CD4-positive, alpha-beta T cell treated with Interleukin-17A for 1 hour (primary cell): ENCODE measurements at places on chromosomes 3 and 15.

DNA sequence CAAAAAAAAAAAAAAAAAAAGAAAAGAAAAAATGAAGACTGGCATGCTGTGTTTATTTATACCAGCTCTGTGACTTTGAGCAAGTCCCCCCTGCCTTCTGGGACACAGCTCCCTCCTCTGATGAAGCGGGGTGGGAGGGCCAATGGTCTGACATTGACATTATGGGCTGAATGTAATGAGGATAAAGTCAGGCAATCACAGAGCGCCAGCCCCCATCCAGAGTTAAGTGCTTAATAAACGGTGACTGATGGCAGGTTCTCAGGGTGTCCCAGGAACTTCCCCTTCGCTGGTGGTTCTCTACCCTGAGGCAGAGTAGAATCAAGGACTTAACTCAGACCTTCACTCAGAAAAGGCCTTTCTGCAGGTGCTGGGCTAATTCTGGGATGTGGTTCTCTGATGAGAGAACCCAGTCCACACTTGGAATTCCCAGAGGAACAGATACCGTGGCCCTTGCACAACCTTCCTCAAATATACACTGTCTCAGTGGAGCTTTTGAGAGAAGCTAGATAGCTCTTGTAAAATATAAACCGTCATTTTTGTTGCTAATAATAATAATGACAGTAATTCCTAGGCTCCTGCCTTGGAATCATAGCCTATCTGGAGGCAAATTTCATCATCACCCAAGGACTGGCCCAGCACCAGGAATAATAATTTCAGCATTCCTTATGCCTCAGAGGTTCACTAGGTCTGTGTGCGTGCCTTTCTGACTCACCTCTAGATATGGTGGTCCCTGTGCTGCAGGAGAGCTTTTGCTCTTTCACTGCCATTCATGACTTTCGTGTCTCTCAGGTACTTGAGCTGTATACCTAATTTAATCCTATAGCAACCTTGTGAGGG is 115.8 kb downstream of the RPLP1 start:
- no peak for DNase-seq

GRCh38 chr3:94593526-94594150 is 530.8 kb downstream of the NSUN3 start:
- no peak for DNase-seq

GRCh38 chr15:53591041-53591440 is 168.4 kb downstream of the WDR72 start:
- no peak for DNase-seq

- DNase-seq, result no peak
Measured at GRCh38 chr3:18715208-18715607, 290.1 kb upstream of the SATB1 start.

DNA sequence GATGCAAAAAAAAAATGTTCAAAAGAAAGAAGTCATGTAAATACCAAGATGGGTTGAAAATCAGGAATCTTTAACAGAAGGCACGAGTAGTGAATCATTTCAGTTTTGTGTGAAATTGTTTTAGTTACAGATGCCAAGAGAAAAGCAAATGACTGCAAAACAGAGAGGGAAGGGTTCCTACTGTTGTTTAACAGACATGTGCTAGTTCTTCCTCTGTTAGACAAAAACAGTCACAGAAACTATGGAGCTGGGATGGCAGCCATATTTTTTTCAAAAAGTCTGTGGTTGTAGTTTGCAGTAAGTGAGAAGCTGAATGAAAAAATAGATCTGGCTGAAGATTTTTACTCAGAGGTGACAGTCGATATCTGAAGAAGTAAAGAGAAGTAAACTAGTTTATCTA is 511.9 kb downstream of the ZIC1 start:
- DNase-seq, result no peak

- no peak for DNase-seq
Measured at GRCh38 chr15:63971904-63972303, 74.4 kb downstream of the DAPK2 start.

GRCh38 chr15:51982013-51982769 is 10.6 kb upstream of the LEO1 start:
- DNase-seq, result peak; percentile 81

GRCh38 chr3:9686703-9687102 is 16.9 kb upstream of the CPNE9 start:
- no peak for DNase-seq

GRCh38 chr3:105561876-105562275 is 195.2 kb downstream of the ALCAM start:
- no peak for DNase-seq

DNA sequence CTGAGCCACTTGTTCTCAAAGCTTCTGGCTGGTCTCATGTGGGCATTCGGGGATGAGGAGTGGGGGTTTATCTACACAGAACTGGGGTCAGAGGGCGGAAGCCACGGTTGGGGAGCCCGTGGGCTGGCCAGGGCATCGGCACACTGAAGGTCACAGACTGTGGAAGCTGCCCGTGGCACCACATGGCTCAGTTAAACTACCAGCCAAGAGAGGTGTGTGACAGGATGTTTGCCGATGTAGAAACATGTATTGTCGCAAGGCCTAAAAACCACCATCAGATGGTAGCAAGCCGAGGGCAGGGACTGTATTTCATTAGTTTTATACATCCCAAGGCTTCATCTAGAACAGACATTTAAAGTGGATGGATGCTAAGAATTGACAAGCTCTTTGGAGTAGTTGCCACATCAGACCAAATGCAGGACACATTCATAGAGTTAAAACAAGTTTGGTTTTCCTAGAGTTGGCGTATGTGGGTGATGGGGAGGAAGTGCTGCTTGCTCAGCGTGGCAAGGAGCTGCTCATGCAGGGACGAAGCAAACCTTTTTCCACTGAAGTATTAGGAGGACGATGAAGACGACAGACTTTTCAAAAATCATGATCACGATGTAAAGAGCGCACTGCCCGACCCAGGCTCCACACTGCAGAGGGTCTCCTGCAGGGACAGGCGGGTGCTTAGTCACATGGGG is 9.6 kb upstream of the MUSTN1 start:
- DNase-seq, result no peak

DNA sequence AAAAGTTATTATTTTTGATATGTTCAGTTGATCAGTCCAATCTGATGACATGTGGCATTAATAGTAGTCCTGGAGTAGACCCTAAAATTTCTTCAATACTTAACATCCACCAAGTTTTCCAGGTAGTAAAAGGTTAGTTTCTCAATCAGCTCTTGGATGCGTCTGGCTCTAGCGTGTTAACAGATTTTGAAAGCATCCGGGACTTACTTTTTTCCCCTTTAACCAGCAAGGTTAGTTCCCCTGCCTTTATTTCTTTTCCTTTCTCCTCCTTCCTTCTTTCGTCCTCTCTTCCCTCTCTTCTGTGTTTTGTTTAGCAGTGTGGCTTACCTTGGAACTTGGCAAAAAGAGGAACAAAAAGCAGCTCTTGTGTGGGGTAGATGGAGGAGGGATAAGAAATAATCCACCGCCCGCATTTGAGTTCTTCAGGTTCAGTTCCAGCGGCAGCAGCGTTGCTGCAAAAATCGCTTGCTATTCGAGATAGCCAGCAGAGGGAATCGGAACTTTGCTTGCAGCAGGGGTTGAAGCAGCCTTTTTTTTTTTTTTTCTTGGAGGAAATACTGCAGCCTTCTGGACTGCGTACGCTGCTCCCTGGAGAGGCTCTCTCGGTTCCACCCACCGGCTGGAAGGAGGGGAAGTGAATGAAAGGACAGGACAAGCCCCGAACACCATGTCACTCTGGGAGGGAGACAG is at the start of gene RBMS3:
TSS of gene RBMS3 (plus strand) at position 668 of the 690 bp plus-strand sequence.
- DNase-seq, result peak; percentile 7

DNA sequence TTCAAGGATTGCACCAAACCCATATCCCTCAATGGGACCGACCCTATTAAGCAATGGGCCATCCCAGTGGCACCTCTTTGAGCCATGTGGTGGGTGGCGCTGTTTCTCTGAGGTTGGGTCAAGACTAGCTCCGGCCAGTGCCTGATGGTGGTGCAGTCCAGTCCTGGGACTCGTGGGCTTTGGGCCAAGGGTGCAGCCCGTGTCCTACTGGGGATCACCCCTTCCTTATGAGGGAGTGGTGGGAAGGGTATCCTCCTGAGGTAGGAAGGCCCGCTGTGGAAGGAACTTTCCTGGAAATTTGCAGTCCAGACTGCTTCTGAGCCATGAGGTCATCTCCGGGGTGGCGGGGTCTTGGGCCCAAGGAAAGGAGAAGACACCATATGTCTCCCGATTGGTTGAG is 231.6 kb downstream of the SNRPN start:
- DNase-seq, result no peak

- no peak for DNase-seq
Measured at GRCh38 chr15:90394074-90394473, 6.0 kb downstream of the IQGAP1 start.

DNA sequence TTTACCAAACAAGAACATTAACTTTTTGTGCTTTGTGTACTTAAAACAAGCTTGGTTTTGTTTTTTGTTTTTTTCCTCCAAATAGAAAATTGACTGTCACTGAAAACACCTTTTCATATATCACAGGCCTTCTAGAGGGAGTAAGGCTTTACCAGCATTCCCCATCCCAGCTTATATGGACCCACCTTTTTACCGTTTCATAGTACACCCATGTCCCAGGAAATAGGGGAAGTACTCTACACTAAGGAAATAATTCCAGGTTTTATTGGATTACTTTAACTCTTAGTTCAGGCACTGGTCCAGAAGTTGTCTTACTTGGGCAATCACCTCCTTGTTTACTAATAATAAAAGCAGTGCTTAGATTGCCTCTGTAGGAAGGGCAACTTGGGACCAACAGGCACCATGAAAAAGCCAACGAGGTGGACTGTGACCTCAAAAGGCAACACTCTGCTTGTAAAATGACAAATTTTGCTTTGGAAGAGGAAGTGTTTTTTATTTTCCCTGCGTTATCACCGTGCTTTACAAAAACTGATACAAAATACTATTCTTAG is 26.2 kb downstream of the HMG20A start:
- no peak for DNase-seq

DNA sequence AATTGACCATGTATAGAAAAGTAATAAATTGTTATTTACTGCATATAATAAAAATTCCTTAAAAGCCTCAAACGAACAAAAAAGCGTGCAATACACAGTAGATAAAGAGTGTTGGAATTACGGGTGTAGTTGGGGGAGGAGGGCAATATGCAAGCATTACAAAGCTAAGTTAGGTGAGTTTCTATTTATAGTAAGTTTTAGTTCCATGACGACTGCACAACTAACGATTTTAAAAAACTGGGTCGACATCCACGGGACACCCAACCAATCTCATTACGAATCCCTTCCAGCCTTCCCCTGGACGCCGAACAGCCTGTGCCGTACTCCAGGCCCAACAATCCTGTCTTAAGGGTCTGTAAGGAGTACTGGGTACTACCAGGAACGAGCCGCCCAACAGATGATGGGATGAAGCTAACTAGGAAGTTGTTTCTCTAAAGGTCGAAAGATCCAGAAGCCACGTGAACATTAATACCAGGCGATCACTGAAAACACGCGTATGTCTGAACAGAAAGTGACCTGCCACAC is 677 bp downstream of the POLQ start:
- peak; percentile 4 for DNase-seq

- DNase-seq, result no peak
Measured at GRCh38 chr15:91946581-91947292, 93.2 kb downstream of the SLCO3A1 start.

DNA sequence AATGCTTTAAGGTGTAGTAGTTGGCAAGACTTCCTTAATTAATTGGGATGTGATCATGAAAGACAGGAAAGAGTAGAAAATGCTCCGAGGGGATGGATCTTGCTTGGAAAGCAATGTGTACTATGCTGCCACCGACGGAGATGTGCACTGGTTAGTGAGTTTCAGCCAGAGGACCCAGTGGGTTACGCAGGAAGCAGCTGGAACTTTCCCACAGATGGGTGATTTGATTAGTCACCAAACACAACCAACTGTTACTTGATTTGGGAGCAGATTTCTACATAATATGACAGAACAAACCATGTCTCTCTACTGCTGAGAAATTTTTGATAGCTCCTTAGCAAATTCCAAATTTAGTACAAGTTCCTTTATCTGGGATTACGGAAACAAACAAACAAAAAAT is 245.4 kb upstream of the MCTP2 start:
- DNase-seq, result no peak
